Right ventricle myocardium superior (tissue), 1 donor: ENCODE measurements at places on chromosomes 6 and 20. TPM values are rescaled to one million over a fixed set of nuclear protein-coding genes. Genes with fewer than 3 reads are reported as not detected.

The DEFB114 gene
- not detected for total RNA-seq

The SLC22A2 gene
- not detected for total RNA-seq

The PLG gene
- 0.40 TPM for total RNA-seq

The ZNF343 gene
- total RNA-seq: 5.5 TPM

The NNAT gene
- not detected for total RNA-seq

The MOXD1 gene
- 2.2 TPM for total RNA-seq
